ENCODE measurements at places on chromosomes 2 and 18.

DNA sequence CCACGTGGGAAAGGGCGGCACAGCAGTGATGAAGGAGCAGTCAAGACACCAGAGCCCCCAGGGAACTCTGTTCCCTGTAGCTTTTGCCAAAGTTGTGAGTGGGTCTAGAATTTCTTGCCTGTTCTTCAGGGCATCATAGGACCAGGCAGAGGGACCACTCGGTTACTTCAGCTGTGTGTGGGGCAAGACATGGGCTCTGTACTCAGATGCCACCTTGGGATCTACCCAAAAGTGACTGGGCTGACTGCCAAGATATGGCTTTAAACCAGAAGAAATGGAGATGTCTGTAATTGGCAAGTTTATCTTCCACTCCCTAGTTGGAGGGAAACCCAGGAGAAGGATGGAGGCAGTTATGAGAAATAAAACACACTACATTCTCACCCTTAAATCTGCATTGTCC, 29.6 kb downstream of the KCNF1 start:
- DNase-seq: peak; percentile 66

GRCh38 chr2:209534228-209534627, 110.4 kb downstream of the MAP2 start:
- DNase-seq: no peak

GRCh38 chr2:16661936-16662839, 3.4 kb downstream of the CYRIA start:
- no peak for DNase-seq

DNA sequence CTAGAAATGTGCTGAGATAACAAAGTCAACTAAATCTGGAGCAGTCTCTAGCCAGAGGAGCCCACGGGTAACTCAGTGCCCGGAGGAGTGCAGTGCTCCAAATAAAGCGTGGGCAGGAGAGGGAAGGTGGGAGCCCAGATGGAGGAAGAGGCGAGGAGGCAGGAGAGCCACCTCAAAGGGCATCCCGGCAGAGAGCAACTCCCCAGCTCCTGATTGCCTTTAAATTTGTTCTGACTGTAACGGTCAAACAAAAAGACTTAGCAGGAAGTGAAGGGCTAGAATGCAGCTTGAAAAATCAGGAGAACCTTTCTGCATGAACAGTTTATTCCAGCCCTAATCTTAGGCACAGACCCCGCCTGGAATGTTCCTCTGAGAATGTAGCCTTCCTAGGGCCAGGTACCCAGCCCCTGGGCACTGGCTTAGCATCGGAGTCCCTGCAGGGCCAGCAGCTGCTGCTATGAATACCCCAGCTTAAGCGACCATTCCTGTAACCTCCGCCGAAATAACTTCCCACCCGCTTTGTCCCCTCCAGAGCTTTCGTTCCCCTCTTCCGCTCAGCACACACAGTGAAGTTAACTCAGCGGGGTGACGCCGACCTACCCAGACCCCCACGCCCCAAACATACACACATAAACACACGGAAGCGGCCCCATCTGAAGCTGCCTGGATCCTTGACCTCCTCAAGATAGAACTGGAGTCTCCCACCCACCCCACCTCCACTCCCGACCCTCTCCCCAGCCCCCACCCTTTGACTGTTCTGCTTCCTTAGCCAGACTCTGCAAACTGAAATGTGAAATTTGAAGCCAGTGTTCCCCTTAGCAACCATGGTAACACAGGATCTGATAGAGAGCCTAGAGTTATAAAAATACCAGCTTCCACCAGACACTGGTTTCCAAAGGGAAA, 123.2 kb downstream of the SMAD7 start:
- DNase-seq: peak; percentile 88

- DNase-seq: no peak
Observed at GRCh38 chr18:40935423-40935822, 1019.6 kb upstream of the PIK3C3 start.

- peak; percentile 83 for DNase-seq
Observed at GRCh38 chr2:47064106-47064505, 91.0 kb downstream of the STPG4 start.

DNA sequence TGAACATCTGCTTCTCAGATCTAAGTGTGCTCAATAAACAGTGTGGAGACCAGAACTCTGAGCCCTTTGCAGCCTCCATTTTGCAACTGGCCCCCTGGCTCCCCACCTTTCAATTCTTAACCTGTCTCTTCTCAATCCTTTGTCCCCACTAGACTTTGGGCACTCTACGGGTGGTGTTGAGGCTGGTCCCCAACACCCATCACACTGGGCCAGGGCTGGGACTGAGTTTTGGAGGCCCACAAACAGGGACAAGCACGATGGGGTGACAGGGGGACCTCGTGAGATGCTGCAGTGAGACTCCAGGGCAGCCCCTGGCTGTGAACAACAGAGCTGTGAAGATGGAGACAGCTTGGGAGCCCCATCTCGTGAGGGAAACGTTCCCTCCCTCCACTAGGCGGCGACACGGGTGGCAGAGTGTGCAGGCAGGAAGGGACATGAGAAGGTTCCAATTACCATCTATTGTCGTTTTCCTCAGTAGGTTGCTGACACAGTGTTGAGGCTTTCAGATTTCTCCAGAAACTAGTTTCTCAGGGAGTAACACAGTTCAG, 1.2 kb downstream of the ANKMY1 start:
- DNase-seq: peak; percentile 50

DNA sequence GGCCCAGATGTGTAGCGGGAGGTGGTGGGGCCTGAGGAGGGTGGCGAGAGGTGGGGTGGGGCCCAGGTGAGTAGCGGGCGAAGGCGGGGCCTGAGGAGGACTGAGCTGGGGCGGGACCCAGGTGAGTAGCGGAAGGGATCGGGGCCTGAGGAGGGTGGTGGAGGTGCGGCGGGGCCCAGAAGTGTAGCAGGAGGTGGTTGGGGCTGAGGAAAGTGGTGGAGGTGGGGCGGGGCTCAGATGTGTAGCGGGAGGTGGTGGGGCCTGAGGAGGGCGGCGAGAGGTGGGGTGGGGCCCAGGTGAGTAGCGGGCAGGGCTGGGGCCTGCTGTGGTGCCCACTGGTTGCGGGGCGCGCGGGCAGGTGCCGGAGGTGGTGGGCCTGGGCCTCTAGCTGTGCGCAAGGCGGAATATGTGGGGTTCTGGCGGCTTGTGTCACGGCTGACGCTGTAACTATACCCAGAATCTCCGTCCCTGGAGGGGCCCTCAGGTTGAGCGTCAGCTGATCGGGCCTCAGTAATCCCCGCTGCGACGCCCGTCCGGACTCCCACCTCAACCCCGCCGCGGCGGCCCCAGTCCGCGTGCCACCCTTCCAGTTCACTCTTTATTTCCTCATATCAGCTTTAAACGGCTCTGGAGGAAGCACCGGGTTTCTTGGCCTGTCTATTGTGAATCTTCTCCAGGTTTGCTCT, 866 bp upstream of the SF3B6 start:
- peak; percentile 41 for DNase-seq

DNA sequence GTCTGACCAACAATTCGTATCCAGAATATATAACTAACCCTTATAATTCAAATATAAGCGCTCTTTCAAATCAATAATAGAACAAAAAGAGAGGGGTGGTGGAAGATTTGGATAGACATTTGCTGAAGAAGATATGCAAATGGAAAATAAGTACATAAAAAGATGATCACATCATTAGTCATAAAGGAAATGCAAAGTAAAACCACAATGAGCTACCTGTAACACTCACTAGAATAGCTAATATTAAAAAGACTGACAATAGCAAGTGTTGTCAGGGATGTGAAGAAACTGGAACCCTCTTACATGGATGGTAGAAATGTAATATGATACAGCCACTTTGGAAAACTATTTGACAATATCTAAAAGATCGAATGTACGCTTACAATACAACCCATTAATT, 84.9 kb upstream of the MRPS9 start:
- no peak for DNase-seq

- no peak for DNase-seq
Observed at GRCh38 chr2:120878970-120879369, 143.3 kb downstream of the GLI2 start.

GRCh38 chr2:176490061-176490861, 221.0 kb downstream of the MTX2 start:
- DNase-seq: peak; percentile 73

DNA sequence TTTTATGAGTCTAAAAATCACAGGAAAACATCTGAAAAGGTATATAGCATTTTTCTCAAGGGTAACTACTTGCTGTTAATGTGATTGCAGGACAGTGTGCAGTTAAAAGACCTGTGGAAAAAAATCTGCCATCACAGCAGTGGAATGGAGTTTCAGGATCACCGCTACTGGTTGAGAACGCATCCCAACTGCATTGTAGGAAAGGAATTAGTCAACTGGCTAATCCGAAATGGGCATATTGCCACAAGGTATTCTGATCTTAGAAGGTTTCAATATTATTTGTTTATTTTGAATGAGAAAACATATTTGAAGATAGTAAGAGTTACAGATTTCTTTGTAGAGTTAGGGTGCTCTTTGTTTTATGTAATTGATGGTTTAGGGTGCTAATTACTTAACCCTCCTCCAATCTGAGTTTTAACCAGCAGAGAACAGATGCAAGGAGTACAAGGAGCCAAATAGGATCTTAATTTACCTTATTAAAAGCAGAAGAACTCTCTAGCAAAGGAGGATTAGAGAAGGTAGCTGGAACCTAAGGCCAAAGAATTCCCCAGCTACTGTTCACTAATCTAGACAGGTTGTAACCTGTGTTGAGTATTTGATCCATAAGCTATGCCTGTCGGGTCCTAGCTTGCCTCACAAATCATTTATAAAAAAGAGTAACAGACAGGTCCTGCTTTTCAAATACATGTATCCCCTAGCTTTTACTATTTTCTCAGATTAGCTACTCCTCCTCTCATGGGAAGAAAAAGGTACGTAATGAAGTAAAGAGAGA, 35.0 kb downstream of the PIKFYVE start:
- peak; percentile 49 for DNase-seq

DNA sequence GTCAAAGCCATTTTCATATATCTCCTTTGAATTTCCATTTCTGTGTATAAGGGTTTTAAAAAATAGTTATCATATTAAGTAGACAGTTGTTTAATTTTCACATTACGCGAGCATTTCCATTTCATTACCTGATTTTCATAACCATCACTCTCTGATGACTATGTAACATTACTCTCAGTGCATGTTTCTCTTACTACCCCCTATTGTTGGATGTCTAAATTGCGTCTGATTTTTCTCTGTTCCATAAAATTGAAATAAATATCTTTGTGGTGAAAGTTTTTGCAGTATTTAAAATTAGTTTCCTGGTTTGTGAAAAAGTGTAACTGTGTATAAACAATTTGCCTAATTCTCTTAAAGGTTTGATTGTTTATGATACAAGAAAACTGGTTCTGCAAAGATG, 123.8 kb downstream of the MYO1B start:
- no peak for DNase-seq

GRCh38 chr2:177501186-177501585, 108.6 kb downstream of the AGPS start:
- no peak for DNase-seq

- DNase-seq: peak; percentile 79
Observed at GRCh38 chr2:216694082-216694825, 1.1 kb downstream of the IGFBP5 start.

DNA sequence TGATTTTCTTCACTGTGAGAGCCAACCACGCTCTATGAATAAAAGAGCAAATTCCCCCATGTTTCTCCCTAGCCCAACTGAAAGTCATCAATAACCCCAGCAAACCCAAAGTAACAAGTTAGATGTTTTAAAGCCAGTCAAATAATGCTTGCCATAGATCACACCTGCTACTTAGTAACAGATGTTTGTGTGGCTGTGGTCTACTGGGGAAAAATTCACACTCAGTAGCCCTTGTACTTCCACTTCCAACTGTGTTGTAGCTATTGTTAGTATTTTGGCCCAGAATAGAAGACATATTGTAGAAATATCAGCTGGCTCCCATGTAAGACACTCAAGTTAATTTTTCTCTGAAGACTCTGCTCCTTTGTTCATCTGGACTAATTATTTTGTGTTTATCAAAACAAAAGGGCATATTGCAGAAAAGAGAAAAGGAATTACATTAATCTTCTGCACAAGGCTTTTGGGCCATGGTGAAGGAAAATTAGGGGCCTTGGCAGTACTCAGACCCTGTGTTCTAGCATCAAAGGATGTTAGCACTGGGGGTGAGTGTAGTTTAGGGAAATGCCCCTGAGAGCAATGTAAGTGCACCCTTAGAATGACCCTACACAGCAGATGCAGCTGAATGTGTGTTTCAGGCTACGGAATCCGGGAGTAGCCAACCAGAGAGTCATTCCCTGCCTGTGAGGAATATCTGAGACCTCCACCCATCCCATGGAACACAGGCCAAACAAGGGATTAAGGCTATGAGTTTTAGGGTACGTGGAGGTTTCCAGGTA, 521.9 kb downstream of the EPHA4 start:
- DNase-seq: peak; percentile 8

DNA sequence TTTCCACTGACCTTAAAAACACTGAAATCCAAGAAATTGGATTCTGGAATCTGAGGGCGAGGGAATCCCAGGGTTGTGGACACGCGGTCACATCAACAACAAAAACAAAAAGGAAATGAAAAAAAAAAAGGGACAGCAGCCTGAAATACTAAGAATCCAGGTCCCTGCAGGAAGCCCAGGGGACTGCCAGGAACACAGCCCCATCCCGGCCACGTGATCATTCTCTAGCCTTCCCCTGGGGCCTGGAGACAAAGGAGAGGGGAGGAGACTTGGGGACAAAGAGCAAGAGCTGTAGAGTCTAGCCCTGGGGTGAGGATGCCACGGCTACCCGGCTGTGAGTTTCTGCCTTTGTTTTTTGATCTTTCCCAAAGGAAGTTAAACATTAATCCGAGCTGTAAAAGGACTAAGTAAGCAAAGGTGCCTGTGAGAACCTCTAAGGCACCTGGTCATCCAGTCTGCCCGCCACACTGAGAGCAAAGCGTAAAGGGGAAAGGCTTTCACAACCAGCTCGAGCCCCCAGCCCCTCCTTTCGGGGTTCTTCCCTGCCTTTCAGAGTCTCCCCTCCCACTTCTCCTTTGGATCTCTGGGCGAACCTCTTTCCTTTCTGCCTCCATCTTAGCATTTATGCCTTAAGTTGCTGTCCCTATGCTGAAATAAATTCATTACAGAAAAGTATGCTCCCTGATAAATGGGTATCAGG, 57.9 kb upstream of the MSH2 start:
- DNase-seq: peak; percentile 81

DNA sequence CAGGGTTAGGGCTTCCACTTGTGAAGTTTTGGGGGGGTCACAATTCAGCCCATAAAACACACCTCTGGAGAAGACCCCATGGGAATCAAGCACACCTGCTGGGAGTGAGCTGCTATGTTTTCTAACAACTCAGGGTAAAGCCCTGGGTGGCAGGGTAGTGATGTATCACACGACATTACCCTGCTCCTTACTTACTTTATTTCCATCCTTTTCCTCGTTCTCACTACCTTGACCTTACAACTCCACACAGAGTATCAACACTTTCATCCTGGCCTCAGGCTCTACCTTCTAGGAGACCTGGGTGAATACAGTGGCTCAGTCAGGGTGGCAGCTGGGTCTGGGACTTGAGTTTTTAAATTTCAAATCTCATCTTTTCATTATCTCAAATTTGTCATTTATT, 290.3 kb downstream of the CYRIA start:
- no peak for DNase-seq

GRCh38 chr2:11646530-11646929, 23.5 kb downstream of the NTSR2 start:
- no peak for DNase-seq

GRCh38 chr2:97963880-97964279, 31.9 kb downstream of the TMEM131 start:
- DNase-seq: no peak
